ENCODE measurements at places on chromosomes 2 and 18. TPM values are rescaled to one million over a fixed set of nuclear protein-coding genes. Genes with fewer than 3 reads are reported as not detected.

Gene NXPH2
- total RNA-seq = not detected

GRCh38 chr2:83067947-83068346, 1391.1 kb downstream of the SUCLG1 start:
- no peak for DNase-seq

- no peak for DNase-seq
Measured at GRCh38 chr2:108169982-108170625, 69.7 kb upstream of the SULT1C3 start.

DNA sequence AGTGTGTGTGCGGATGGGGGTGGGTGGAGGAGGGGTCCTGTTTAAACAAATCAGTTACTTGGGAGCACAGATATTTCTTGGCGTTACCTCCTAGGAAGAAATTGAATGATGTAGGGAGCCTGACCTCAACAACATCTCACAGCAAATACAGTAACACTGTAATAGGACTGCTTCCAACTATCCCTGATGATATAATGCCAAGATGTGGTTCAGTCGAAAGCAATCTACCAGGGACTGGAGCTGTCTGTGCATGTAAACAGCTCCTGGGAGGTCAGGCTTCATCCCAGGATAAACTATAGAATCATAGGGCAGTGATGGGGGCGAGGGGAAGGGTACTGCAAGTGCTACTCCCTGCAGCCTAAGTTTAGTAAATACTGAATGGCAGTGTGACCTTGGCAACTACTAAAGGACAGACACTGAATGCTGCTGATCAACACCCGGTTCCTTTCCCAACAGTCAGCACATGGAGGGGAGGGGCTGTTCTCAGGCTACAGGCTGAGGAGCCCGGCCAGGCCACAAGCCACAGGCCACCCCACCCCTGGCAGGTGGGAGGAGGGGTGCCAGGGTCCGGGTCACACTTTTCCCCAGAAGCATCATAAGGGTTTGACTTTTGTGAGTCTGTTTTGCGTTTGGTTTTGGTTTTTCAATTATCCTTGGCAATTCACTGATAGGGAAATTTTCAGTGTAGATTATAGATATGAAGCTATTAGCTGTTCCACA, 85.3 kb upstream of the ZNF397 start:
- no peak for DNase-seq

Data from osteocyte (in vitro differentiated cells).